ENCODE measurements at places on chromosomes 4 and X. TPM values are rescaled to one million over a fixed set of nuclear protein-coding genes. Genes with fewer than 3 reads are reported as not detected.

TCEAL2 gene
- not detected for polyA plus RNA-seq

PPBP gene
- polyA plus RNA-seq = not detected

IGFBP7 gene
- 2.8 TPM for polyA plus RNA-seq

IQCM gene
- polyA plus RNA-seq = not detected

NEIL3 gene
- polyA plus RNA-seq = 13.5 TPM

MAGEA3 gene
- polyA plus RNA-seq = not detected

RHOXF2B gene
- polyA plus RNA-seq = not detected

LUZP4 gene
- polyA plus RNA-seq = not detected

NEXMIF gene
- 0.89 TPM for polyA plus RNA-seq

ANK2 gene
- 3.1 TPM for polyA plus RNA-seq

SLC34A2 gene
- polyA plus RNA-seq = not detected

MAGEA4 gene
- not detected for polyA plus RNA-seq

TRAM1L1 gene
- polyA plus RNA-seq = not detected

JCHAIN gene
- 532 TPM for polyA plus RNA-seq

YY2 gene
- polyA plus RNA-seq = 0.51 TPM

GRCh38 chr4:113645771-113646441 lies 115.6 kb downstream of the CAMK2D start:
- no peak for DNase-seq

GRCh38 chr4:122803788-122804208 lies 22.8 kb upstream of the FGF2 start:
- DNase-seq = no peak

DNA sequence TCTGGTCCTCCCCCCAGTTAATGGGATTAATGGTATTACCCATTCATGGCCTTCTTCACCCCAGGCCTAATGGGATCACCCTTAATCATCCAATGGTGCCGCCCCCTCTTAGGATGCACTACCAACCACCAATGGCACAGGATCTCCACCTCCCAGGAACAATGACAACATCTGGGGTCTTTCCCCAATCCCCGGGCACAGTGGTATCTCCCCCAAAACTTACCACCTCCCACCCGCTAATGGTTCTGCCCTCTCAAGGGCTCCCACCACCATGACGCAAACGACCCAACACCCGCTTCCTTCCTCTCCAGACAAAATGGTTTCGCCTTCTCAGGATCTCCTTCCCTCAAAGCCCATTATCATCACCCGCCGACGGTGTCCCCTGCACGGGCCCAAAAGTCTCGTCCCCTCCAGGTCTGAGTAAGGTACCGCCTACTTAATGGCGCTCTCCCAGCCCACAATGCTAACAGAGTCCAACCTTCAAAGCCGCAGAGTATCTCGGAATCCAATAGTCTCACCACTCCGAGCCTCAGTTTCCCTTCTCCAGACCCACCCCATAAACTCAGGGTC lies 458 bp downstream of the GRIPAP1 start:
- peak; percentile 12 for DNase-seq

DNA sequence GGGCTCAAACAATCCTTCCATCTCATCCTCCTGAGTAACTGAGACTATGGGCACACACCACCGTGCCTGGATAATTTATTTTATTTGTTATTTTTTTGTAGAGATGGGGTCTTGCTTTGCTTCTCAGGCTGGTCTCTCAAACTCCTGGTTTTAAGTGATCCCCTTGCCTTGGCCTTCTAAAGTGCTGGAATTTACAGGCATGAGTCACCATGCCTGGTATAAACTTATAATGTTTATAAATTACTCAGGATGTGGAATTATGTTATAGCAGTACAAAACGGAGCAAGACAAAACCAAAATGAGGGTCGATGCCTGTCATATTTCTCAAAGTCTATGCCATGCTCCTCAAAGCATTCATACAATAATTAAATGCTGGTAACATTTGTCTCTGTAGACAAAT lies 29.8 kb upstream of the TEX13C start:
- DNase-seq = no peak

DNA sequence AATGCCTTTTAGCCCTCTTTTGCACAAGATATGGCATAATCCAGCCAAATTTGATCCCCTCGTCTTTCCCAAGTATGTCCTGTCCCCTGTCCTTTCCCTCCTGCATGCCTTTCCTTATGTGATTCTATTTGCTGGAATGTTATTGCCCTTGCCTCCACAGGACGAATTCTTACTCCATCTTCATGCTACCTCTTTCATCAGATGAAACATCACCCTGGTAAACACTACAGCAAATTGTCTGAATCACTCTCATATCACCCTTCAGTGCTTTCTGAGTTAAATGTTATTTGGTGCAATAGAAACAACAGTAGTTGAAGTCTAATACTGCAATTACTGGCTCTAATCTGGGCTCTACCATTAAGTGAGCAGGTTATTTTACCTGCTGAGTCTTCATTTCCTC lies 52.2 kb upstream of the FAT1 start:
- no peak for DNase-seq

DNA sequence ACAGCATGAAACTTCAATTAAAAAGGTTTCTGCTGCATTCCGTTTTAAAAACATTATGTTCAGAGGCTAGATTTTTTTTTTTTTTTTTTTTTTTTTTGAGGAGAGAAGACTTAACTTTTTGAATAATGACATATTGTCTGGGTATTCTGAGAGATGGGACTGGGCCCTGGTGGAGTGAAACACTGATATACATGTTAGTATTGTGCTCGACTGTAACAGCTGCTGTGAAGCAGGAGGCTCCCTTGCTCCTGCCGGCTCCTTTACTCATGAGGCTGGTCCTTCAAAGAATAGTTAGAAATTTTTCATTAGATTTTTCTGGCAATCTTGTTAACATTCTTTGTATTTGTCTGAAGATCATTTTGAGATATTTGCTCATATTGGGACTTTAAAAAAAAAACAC lies 73.3 kb downstream of the TMEM131L start:
- no peak for DNase-seq

DNA sequence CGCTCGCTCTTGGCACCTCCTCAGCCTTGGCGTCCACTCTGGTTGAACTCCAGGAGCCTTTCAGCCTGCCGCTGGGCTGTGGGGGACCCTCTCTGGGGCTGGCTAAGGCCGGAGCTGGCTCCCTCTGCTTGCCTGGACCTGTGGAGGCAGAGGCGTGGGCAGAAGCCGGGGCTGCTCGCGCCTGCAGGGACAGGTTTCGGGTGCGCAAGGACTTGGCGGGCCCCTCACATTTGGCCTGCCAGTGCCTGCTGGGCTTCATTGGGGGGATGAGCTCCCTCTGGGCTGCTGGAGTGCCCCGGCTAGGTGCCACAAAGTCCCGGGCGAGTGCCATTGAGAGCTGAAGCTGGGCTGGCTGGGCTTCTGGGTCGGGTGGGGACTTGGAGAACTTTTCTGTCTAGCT lies 371.7 kb downstream of the FAM133A start:
- no peak for DNase-seq

DNA sequence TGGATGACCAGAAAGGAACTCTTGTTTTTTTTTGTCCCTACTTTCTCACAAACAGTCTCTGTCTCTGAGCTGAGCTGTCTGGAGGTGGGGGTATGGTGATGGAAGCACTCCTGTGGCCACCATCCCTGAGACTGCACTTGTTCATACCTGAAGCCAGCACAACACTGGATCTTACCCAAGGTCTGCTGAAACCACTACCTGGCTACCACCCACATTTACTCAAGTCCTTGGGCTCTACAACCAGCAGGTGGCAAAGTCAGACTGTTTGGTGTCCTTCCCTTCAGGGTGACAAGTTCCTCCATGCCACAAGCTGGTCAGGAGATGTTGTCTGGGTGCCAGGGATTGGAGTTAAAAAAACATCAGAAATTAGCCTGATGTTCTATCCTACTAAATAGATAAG lies 89.7 kb downstream of the NEXMIF start:
- no peak for DNase-seq

DNA sequence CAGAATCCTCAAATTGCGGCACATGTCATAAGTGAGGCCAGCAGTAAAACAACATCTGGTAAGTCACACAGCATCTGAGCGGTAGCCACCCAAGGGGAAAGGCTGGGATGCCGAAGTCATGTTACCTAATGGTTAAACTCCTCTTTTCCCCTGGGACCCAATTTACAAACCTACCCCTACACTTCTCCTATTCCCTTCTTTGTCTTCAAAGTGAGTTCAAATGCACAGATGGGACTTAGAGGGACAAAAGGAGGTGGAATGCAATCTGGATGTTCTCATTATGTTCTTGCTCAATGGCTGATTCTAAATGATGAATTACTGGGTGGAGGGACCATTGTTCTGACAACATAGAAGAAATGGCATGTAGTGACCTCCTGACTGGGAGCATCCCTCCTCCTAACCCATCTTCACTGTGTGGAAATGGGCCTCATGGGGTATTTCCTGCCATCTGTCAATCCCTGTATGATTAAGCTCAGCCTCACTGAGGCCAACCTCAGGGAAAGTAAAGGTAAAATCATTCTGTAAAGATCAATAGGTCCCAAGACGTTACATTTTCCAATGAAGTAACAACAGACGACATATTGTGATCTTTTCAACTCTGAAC lies 8.5 kb downstream of the CD40LG start:
- no peak for DNase-seq

DNA sequence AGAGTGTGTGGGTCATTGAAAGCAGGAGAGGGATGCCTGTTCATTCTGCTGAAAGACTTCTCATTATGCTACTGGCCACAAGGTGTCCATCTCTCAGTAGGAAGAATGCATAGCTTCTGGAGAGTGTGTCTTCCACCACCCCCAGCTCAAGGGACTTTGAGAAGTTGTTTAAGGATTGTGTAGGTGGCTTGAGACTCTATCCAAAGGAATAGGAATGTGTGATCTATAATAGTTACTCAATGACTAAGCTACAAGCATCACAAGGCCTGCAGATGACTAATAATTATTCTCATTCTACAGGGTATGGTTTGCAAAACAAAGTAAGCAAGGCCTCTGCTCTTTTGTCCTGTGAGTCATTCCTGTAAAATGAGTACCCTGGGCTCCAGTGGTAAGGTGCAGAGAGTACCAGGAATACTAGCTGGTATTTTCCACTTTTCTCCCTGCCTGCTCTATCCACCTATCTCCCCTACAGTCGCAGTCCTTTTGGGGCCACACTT lies 279.8 kb upstream of the BOD1L1 start:
- DNase-seq = no peak

GRCh38 chr4:67141586-67141985 lies 403.7 kb downstream of the CENPC start:
- DNase-seq = no peak

GRCh38 chr4:1616557-1616930 lies 67.6 kb downstream of the FAM53A start:
- DNase-seq = no peak

DNA sequence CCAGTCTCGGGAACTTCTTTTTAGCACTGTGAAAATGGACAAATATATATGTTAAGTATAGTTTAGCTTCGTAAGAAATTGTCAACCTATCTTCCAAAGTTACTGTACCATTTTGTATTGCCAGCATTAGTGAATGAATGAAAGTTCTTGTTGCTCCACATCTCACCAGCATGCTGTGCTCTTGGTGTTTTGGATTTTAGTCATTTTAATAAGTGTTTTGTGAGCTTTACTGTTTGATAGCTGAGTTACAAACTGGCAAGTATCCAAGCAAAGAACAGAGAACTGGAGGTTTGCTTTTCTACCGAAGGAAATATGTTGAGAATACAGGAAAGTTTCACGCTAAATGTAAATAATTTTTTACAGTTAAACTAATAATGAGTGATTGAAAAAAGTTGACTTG lies 33.0 kb downstream of the SNCA start:
- DNase-seq = no peak

- DNase-seq = no peak
Observed at GRCh38 chr4:1416948-1417260, 10.7 kb upstream of the NKX1-1 start.

GRCh38 chr4:159395693-159396092 lies 292.8 kb downstream of the RAPGEF2 start:
- no peak for DNase-seq

DNA sequence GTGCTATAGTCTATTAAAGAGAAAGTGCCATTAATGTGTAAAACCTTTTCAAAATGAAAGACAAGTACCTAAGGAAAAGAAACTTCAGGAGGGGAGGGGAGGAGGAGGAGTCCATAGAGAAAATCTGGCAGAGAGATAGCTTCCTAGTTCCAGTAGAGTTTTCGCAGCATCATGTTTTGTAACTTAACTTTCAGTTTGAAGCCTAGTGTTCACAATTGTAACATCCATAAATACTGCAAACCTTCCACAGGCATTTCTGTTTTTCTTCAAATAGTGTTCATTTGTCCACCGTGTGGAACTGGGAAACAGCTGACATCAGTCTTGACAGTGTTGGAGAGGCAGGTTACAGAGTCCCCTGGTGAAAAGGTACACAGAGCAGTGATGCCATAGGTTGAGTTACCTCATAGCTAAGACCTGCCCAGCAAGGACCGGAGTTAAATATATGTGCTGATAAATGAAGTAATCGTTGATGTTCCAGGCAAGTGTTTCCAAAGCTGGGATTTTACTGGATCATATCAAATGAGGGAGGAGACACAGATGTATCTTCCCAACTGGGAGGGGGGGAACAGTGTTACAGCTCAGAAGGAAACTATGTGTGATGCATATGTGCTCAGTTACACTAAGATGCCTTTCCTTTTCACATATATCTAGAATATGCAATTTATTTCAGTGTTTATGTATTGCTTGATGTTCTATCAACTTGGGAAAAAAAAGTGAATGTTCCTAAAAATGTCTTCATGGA lies 369.5 kb upstream of the FAM241A start:
- no peak for DNase-seq

GRCh38 chrX:138765051-138765450 lies 53.5 kb upstream of the FGF13 start:
- no peak for DNase-seq

DNA sequence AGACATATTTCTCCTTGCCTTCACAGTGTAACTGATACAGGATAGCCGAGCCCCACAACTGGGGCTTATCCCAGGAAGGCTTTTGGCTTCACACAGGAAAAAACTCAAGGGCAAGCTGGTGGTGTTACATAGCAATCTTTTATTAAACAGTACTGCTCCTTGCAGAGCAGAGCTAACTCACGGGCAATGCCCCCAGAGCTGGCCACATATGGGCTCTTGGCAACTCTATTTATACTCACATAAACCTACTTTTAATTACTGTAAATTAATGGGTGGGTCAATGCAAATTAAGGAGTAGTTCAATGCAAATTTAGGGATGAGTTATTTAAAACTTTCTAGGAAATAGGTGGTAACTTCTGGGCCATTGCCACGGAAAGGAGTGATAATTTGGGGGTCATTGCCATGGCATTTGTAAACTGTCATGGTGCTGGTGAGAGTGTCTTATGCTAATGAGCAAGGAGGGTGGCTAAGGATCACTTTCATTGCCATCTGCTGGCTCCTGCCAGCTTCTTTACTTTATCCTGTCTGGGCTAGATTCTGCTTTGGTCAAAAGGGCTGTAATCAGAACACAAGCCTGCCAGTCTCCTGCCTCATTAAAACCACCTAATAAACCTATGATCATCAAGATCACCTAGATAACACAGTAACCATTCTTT lies 288.8 kb downstream of the CENPC start:
- DNase-seq = no peak
